ENCODE measurements at places on chromosomes 3 and 15.

DNA sequence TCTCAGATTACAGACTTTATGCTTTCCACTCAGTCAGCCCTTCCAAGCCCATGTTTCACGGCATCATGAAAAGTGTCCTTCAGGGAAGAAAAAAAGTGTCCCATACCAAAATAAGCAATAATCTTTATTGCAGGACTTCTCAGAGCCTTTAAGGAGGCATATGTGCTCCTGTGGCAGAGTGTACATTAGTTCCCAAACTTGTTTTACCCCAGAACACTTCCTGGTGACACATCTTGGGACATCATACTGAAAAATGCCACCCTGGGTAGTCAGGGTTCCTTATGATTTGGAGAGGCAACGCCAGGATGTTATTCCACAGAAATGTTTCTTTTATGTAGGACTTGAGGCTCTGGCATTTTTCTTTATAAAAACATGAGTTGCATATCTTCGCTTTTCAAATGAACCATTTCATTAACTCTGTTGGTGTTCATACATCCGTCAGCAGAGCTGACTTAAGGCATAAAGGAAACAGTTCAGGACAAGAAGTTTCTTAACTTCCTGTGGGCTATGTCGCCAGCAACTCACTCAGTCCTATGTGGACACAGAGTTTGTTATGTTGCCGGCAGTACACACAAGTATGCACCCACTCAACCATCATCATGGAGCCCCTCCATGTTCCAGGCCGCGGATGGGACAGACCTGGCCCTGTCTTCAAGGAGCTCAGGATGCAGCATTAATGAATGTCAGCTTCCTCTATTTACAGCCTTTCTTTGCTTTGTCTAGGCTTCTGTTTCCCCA, 63.8 kb downstream of the CASR start:
- no peak for DNase-seq

DNA sequence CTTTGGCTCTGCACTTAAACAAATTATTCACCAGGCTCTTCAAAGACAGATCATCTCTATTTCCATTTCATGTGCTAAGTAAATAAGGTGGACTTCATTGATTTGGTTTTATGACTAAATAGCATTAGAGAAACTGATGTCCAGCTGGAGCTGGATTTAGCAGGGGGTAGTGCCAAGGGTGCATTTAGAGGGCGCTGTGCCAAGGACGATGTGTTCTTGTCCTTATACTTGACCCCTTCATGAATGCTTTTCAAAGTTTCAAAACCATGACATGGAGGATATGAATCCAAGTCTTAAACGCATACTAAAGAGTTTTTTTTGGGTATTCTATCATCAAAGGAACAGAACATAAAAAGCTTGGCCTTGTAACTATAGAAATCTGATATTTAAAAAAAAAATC, 233.2 kb downstream of the RYR3 start:
- no peak for DNase-seq

- peak; percentile 15 for DNase-seq
Observed at GRCh38 chr3:119794971-119795612, 13.2 kb downstream of the NR1I2 start.

DNA sequence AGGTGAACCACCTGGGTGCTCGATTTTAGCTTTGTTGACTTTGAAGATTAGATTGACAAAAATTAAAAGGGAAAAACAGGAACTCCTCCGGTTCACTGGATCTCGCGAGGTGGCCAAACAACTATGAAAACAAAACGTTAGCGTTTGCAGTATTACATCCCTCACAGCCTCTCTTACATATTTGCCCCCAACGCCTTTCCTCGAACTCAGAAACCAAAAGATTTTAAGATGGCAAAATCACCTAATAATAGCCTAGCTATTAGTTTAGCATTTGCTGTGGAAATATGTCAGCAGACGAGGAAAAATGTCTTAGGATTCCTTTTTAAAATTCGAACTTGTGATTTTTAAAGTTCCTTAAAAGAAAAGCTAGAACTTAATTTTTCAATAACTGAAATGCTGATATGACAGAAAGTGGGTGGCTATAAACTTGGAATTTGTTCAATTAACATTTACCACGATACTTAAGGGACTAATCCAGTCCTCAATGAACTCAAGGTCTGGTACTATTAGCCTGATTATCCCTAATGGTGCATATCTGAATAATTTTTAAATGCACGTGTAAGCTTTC, 491 bp upstream of the SENP7 start:
- no peak for DNase-seq

DNA sequence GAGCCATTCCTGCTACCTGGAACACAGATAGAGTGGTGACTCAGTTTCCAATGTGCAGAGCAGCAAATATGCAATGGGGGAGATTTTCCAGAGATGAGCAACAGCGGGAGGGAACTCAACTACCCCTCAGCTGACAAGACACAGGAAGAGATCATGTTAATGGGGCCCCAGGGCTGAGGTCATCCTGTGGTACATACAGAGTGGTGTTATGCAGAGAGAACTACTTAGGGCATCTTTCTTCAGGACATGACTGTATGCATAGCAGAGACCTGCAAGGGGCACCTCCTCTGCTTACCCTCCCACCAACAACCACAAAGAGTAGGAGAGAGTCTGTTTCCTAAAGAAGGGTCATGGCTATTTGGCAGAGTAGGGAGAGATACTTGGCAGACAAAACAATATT, 6.8 kb upstream of the TBC1D5 start:
- peak; percentile 11 for DNase-seq

- no peak for DNase-seq
Observed at GRCh38 chr15:68770216-68770615, 50.5 kb downstream of the ANP32A start.

DNA sequence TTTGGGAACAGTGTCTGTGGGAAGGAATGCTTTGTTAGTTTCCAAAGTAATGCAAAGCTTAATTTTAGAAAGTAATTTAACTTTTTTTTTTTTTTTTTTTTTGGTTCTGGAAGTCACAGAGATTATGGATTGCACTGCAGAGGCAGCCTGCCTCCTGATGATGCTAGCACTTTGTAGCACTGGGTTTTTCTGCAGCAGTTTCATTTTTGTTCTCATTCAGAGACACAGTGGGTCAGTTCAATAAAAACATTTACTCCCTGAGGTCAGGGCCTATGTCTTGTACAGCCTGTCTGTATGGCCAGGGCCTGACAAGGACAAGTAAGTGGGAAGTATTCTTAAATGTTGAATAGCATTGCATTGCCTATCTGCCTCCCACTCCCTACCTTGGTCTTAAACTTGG, 39.0 kb upstream of the NDUFB4 start:
- no peak for DNase-seq

Measured in fibroblast of mammary gland (primary cell).